ENCODE measurements at places on chromosomes 1 and 21.
A peak's percentile ranks its signal among the peaks of the same experiment; 100 is the strongest.

DNA sequence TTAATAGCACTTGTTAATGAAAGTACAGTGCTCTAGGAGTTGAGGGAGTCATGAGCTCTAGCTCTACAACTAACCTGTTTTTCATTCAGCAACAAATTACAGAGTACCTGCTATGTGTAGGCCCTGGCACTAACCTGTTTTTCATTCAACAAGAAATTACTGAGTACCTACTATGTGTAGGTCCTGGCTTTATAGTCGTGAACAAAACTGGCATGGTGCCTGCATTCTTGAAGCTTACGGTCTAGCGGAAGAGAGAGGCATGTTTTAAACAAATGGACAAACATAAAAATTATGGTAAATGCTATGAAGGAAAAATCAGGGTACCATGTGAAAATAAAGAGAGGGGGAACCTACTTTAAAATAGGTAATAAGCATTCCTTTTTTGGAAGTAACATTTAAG lies 2.2 kb upstream of the UBAP2L start:
- peak; percentile 13 for DNase-seq

GRCh38 chr1:228515200-228515834 lies 28.1 kb downstream of the RNF187 start:
- peak; percentile 54 for DNase-seq

- no peak for DNase-seq
Measured at GRCh38 chr1:50666849-50667248, 243.6 kb upstream of the DMRTA2 start.

DNA sequence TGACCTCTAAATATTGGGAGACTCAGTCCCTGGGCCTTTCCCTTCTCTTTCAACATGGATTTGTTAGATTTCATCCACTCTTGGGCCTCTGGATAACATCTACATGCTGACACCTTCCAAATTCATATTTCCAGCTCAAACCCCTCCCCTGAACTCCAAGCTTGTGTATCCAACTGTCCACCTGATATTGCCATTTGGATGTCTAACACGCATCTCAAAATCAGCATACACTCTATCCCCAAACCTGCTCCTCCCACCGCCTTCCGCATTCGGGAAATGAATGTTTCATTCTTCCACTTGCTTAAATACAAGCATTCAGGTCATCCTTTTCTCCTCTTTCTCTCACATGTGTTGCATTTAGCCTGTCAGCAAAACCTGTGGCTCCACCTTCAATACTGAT lies 17.5 kb upstream of the KAZN start:
- DNase-seq: no peak

- no peak for DNase-seq
Measured at GRCh38 chr1:226950871-226951270, 10.8 kb downstream of the COQ8A start.

GRCh38 chr1:239590556-239590955 lies 204.2 kb downstream of the CHRM3 start:
- DNase-seq: no peak

DNA sequence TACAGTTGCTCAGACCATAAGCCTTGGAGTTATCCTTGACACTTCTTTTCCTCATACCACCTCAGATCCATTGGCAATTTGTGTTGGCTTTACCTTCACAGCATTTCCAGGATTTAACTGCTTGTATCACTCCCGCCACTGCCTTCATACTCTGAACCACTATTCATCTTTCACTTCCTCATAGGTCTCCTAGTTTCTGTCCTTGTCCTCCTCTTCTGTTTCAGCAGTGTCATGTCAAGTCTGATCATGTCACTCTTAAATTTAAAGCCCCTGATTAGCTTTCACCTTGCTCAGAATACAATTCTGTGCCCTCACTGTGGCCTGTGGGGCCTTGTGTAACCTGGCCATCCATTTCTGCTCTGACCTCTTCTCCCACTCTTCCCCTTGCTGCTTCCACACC lies 34.7 kb upstream of the C1orf115 start:
- DNase-seq: no peak

Data from activated CD8-positive, alpha-beta memory T cell treated with anti-CD3 and anti-CD28 coated beads for 24 hours (primary cell).